Activated T-helper 1 cell treated with anti-CD3 and anti-CD28 coated beads, Interleukin-12 subunit alpha, Interleukin-12 subunit beta, Interleukin-2, Interleukin-4 antibody, amounts not matched to agents 30 ng/mL and 10 ng/mL and 1 ng/mL, durations not matched to agents 14 hours and 24 hours and 36 hours (primary cell): ENCODE measurements at places on chromosomes 7 and 10.
A peak's percentile ranks its signal among the peaks of the same experiment; 100 is the strongest.

DNA sequence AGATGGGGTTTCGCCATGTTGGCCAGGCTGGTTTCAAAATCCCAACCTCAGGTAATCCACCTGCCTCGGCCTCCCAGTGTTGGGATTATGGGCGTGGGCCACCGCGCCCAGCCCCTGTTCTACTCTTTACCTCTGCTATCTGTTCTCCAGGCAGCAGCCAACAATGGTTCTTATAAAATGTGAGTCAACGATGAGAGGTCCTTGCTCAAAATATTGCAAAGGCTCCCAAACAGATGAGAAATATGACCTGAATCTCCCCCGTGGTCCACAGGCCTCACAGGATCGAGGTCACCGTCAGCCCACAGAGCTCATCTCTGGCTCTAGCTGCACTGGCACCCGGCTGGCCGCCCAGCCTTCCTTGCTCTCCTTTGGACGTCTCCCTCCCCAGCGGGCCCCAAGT lies 62.0 kb upstream of the EGFR start:
- no peaks in the 10 kb centered on the region for H3K36me3 ChIP-seq
- H3K27ac ChIP-seq = no peak overlapping the region
- no peak for DNase-seq
- no peaks in the 10 kb centered on the region for H3K27me3 ChIP-seq
- H3K4me3 ChIP-seq = no peak overlapping the region

GRCh38 chr10:77531441-77532001 lies 106.1 kb downstream of the KCNMA1 start:
- H3K36me3 ChIP-seq = no peaks in the 10 kb centered on the region
- H3K4me1 ChIP-seq = no peaks in the 10 kb centered on the region
- no peak for DNase-seq
- no peaks in the 10 kb centered on the region for H3K27me3 ChIP-seq

DNA sequence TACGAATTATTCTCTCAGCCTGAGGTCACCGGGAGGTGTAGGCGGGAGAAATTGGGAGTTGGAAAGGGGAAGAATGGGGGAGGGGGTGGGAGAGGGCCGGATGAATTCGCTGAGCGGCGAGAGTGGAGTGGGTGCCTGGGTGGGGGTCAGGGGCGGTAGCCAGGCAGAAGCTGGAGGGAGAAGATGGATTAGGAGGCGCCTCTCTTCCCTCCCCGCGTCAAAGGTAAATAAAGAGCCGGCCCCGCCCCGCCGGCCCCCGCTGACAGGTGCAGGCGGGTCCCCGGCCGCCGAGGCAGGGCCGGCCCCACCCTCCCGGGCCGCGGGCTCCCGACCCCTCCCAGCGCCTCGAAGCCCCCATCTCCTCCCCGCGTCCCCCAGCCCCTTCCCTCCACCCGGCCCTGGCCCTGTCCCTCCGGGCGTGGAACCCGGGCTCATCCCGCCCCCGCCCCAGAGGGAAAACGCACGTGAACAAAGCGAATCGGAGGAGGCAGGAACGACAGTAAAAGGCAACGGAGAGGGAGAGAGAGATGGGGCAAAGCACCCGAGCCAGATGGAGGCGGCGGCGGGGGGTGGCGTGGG lies 872 bp downstream of the FAM131B start:
- peaks cover 70% of the 10 kb centered on the region for H3K27me3 ChIP-seq
- no peak overlapping the region for H3K27ac ChIP-seq
- H3K36me3 ChIP-seq = no peaks in the 10 kb centered on the region
- no peaks in the 10 kb centered on the region for H3K4me1 ChIP-seq

- no peak overlapping the region for H3K27ac ChIP-seq
- H3K4me3 ChIP-seq = no peak overlapping the region
- peaks cover 8% of the 10 kb centered on the region for H3K4me1 ChIP-seq
- no peak for DNase-seq
- peaks cover 10% of the 10 kb centered on the region for H3K36me3 ChIP-seq
Measured at GRCh38 chr7:112286250-112287086, 80.0 kb downstream of the ZNF277 start.

- no peak overlapping the region for H3K4me3 ChIP-seq
- no peak overlapping the region for H3K27ac ChIP-seq
- H3K36me3 ChIP-seq = no peaks in the 10 kb centered on the region
- peaks cover 28% of the 10 kb centered on the region for H3K27me3 ChIP-seq
- H3K4me1 ChIP-seq = no peaks in the 10 kb centered on the region
- no peak for DNase-seq
Measured at GRCh38 chr7:55026086-55026790, 7.4 kb downstream of the EGFR start.

DNA sequence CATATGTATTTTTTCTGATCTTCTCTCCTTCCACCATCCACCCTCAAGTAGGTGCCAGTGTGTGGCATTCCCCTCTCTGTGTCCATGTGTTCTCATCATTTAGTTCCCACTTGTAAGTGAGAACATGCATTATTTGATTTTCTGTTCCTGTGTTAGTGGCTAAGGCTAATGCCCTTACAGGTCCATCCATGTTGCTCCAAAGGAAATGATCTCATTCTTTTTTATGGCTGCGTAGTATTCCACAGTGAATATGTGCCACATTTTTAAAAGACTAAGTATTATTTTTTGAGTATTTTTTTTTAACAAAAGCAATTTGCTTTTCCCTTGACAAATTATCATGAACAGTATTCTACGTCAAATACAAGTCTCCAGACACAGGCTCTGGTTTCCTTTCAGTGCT lies 86.4 kb upstream of the ZNF746 start:
- peaks cover 12% of the 10 kb centered on the region for H3K4me1 ChIP-seq
- DNase-seq = no peak
- H3K27me3 ChIP-seq = peaks cover 3% of the 10 kb centered on the region
- H3K36me3 ChIP-seq = peaks cover 59% of the 10 kb centered on the region

- H3K27me3 ChIP-seq = no peaks in the 10 kb centered on the region
- H3K4me1 ChIP-seq = no peaks in the 10 kb centered on the region
- H3K36me3 ChIP-seq = no peaks in the 10 kb centered on the region
- DNase-seq = no peak
Measured at GRCh38 chr7:81299711-81300110, 380.9 kb upstream of the SEMA3C start.

DNA sequence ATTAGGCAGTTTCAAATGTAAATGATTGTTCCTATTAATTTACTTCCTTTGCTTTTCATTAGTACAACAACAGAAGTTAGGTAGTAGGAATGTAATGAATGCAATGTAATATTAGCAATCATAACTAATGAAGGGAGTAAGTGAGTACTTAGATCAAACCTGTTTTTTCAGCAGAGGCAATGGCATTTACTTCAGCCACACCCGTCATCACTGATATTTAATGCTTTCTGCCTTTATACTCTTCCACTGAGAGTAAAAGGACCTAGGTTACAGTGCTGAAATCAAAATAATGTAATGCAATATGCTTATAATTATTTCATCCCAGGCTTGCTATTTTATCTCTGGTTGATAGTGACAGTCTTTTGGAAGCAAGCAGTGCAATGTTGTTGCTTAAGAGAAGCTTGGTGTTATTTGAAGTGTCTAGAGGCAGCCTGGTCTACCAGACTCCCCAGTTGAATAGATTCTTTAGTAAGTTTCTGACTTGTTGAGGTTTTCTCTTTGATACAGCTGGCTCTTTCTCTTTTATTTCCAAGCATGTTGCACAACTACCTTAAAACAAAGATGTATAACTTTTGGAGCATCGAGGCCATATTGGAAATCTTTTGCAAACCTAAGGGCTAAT lies 149.4 kb downstream of the RNLS start:
- H3K4me3 ChIP-seq = no peak overlapping the region
- H3K4me1 ChIP-seq = no peaks in the 10 kb centered on the region
- peaks cover 16% of the 10 kb centered on the region for H3K27me3 ChIP-seq
- H3K27ac ChIP-seq = no peak overlapping the region
- H3K36me3 ChIP-seq = peaks cover 1% of the 10 kb centered on the region
- no peak for DNase-seq

GRCh38 chr10:14904316-14904732 lies 25.7 kb downstream of the SUV39H2 start:
- H3K27ac ChIP-seq = no peak overlapping the region
- peaks cover 32% of the 10 kb centered on the region for H3K36me3 ChIP-seq
- no peak overlapping the region for H3K4me3 ChIP-seq
- H3K27me3 ChIP-seq = no peaks in the 10 kb centered on the region
- peaks cover 6% of the 10 kb centered on the region for H3K4me1 ChIP-seq

DNA sequence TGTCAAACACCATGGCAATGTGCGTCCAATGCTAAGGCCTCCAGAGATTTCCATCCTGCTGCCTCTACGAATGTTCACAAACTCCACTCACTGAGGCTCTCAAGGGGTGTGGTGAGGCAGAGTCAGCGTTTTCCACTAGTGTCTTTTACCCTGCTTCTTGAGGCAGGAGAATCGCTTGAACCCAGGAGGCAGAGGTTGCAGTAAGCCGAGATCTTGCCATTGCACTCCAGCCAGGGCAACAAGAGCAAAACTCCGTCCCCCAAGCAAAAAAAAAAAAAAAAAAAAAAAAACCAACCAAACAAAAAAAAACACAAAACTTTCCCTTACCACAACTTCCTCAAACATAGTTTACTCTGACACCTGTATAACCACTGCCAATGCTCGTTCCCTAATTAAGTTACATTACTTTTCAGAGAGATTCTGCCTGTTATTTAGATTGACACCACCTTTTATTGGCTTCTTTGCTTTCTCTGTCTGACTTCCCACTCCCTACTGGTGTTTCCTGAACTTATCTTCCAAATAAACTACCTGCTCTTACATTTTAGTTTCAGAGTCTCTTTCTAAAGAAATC lies 102.1 kb upstream of the ZNF746 start:
- peaks cover 4% of the 10 kb centered on the region for H3K27me3 ChIP-seq
- peak overlapping the region; percentile 52 for H3K4me3 ChIP-seq
- H3K4me1 ChIP-seq = peaks cover 32% of the 10 kb centered on the region
- peak overlapping the region; percentile 85 for H3K27ac ChIP-seq

DNA sequence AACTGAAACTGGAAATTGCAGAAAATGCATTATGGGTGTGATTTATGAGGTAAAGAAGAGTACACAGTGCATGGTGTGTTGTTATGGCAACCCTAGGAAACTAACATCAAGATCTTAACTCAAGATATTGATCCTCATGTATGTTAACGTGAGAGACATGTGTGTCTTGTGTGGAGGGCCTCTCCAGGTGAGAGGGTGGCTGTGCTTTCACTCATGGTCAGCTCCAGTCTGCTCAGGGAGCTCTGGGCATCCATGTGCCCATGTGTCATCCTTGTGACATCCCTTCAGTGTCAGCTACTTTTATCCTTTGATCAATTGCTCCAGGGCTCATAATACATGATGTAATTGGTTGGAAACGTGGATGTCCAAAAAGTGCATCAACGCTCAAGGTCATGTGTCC lies 24.9 kb upstream of the INSYN2A start:
- H3K27me3 ChIP-seq = peaks cover 2% of the 10 kb centered on the region
- H3K4me3 ChIP-seq = no peak overlapping the region
- no peaks in the 10 kb centered on the region for H3K4me1 ChIP-seq
- no peaks in the 10 kb centered on the region for H3K36me3 ChIP-seq

DNA sequence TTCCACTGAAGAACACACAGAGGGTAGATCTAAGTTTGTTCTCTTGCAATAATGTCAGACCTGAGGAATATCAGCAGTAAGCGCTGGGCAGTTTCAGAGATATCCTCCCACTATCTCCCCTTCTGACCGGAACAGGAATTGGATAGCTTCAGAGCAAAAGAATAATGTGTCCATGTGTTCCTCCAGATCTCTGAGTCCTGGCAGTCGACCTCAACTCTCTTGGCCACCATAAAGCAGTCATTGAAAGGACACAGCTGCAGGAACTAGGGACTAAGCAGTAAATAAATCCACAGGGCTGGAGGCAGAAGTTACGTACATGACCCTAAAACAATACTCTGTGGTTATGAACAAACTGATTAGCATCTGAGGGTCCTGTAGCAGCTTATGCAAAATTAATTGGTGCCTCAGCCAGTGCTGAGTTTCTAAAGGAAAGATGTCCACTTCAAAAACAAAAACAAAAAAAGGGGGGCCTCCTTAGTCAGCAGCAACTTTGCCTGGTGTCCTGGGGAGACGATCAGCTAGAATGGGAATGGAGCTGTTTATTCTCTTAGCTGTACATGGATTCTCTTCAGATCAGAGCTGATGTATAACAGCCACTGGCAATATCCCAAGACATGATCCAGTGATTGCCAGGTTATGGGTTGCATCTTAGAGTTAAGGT lies 6.4 kb upstream of the PRTFDC1 start:
- H3K4me3 ChIP-seq = no peak overlapping the region
- H3K27ac ChIP-seq = no peak overlapping the region
- H3K4me1 ChIP-seq = peaks cover 8% of the 10 kb centered on the region
- no peak for DNase-seq

DNA sequence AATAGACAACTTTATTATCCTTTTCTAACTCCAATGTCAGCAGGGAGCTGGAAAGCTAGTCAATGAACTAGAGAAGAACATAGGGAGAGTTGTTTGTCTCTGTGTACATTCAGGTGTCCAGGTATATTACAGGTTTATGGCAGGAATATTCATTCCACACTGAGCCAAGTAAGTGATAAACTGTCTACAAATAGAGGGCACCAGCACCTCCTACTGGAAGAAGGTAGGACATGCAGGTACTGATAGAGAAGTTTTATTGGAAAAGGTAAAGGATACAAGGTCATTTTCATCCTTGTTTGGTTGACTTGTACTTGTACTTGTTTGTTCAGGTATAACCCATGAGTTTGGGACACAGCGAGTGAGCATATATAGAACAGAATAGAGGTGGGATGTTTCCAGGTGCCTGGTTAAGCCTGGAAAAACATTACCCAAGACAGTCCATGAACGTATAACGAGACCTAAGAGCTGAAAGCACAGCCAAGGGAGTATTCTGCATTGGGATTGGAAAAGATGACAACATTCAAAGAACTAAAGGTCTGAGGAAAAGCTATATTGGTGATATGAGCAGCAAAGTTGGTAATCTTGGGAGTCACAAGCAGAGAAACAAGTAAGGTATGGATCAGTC lies 61.4 kb upstream of the PPP1R3C start:
- H3K4me3 ChIP-seq = no peak overlapping the region
- DNase-seq = no peak
- peaks cover 3% of the 10 kb centered on the region for H3K27me3 ChIP-seq
- H3K36me3 ChIP-seq = no peaks in the 10 kb centered on the region
- no peak overlapping the region for H3K27ac ChIP-seq
- H3K4me1 ChIP-seq = peaks cover 9% of the 10 kb centered on the region

DNA sequence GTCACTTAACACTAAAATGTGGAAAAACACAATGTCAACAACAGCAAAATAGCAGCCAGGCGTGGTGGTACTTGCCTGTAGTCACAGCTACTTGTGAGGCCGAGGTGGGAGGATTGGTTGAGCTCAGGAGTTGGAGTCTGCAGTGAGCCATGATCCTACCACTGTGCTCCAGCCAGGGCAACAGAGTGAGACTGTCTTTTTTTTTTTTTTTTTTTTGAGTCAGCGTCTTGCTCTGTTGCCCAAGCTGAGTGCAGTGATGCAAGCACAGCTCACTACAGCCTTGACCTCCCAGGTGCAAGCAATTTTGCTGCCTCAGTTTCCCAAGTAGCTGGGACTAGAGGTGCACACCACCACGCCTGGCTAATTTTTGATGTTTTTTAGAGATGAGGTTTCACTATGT lies 6.1 kb downstream of the KCTD7 start:
- no peak overlapping the region for H3K4me3 ChIP-seq
- H3K36me3 ChIP-seq = peaks cover 44% of the 10 kb centered on the region
- no peaks in the 10 kb centered on the region for H3K27me3 ChIP-seq
- no peak overlapping the region for H3K27ac ChIP-seq
- peaks cover 34% of the 10 kb centered on the region for H3K4me1 ChIP-seq

DNA sequence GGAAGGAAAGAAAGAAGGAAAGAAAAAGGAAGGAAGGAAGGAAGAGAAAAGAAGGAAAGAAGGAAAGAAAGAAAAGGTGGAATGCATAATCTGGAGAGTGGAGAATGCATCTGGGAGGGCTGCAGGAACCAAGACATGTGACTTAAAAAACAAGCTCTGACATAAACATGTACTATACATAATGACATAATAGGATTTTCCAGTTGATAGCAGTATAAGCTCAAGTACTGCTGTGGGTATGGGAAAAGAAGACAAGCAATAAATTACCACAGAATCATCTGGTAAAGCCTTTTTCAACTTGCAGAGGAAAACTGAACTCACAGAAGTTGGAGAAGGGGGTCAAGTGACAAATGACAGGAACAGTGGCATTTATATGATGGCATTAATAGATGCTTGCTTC lies 345.9 kb downstream of the PLXDC2 start:
- no peak overlapping the region for H3K27ac ChIP-seq
